Fibroblast of upper back skin (primary cell): ENCODE measurements at places on chromosomes 5 and 9.

DNA sequence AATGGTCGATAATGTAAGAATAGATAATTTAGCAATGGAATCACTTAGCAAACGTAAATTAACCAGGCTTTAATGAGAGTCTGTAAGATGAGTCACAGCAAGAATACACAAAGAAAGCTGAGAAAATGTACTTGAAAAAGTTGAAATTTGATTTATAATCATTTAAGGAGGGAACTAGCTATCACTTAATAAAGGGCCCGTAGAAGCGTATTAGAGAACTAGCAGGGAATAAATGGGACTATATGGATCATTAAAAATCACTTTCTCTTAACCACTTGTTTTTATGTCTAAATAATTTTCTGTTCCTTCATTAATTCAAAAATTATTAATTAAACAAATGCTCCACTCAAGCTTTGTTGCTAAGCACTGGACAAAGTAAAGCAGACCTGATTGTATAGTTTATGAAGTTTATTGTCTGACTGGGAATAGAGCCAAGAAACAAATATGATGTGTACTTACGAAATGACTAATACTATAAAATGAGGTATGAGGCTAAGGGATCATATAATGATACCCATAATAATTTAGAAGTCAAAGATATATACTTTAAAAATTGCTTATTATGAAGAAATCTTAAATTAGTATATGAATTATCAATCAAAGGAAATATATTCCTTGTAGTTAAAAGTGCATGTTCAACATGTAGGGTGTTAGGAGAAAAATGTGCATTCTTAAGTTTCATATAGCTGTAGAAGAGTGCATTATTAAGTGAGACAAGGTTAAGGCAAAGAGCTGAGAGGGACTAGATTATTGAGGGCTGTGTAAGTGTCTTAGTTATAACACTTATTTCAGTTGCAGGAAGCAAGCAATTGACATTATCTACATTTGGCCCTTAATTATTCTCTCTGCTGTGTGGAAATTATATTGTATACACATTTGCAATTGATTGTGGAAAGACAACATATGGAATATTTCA, 196.8 kb downstream of the PRDM9 start:
- no peak for DNase-seq

- no peak for DNase-seq
These were observed 10.4 kb downstream of the TRIM14 start for GRCh38 chr9:98108531-98109031.

DNA sequence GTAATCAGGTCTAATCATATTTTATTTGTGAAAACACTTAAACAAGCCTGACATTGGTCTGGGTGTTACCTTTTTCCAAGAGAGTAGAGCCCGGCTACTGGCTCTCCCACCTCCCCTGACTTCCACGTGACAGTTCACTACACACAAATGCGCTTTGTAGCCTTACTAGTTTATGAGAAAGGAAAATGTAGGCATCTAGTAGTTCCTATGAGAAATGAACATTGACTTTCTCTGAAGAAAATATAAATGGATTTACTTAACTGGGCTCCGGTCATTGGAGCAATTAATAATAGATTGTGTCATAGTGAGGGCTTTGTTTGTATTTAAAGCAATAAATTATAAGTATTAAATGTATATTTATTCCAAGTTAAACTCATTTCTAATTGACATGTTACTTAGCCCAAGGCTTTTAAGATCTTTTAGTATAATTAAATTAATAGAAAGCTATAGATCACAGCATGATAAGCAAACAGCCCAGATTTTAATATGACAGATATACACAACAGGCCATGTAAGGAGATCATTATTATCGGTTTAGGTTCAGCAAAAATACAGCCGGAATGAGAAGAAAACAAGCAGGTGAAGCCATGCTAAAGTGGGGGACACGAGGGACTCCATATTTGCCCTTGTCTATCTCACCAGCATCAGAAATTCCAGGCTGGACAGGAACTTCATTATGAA, 756.5 kb upstream of the ADAMTS16 start:
- no peak for DNase-seq

DNA sequence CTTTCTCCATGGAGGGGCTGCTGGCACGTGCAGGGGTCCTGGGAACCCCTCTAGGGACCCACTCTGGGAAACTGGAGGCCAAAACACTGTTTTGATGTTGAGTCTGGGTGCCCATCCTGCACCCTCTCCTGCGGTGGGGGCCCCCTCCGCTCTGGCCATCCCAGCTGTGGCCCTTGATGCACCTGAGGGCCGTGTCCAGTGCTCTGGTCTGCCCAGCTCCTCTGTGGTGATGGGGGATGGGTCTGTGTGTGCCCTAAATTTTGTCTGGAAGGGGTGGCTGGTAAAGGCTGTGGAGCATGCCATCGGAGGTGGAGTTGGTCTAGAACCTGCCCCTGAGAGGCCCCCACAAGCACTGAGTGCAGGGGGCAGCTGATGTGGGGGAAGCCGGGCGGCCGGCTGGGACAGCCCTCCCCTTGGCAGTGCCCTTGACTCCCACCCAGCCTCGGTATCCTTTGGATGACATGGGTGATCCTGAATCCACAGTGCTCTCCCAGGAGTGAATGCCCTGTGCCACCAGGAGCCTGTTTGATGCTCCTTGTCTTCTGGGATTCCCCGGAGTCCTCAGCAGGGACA, 26.3 kb downstream of the AHRR start:
- DNase-seq: no peak

DNA sequence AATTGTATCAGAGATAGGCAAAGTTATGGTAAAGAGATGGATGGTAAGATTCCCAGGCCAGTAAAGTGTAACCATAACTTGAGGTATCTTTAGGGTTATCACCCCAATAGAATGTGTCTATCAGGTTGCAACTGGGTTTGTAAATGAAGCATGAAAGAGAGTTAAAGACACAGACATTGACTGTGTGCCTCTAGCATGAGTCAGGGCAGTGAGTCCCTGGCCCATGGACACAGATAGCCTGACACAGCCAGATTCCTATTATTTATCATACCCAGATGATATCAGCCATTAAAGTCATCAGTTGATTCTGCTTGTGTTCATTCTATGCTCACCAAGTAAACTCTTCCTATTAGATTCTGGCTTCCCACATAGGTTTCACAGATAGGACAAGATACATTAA, 33.5 kb upstream of the SNAPC3 start:
- no peak for DNase-seq

DNA sequence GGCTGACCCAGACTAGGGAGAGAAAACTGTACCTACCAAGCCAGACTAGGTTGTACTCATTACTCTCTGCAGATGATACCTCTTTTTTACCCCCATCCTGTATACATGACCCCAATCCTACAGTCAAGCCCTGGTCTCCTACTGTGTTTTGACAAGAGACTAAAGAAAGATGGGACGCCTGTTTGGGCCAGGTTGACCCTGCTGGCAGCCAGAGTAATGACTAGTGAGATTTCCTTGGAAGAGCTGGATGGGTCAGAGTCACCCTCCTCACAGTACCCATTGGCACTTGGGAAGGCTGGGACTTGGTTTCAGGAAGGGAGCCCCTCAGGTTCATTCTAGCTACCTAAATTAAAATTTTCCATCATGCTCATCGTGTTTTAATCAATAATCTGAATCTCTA, 89.7 kb upstream of the NR4A3 start:
- no peak for DNase-seq

GRCh38 chr9:92648474-92648971, 21.4 kb downstream of the IPPK start:
- no peak for DNase-seq

- no peak for DNase-seq
These were observed 70.1 kb upstream of the NXNL2 start for GRCh38 chr9:88464851-88465250.

- no peak for DNase-seq
These were observed 464 bp downstream of the CEMIP2 start for GRCh38 chr9:71767776-71768321.

GRCh38 chr5:79878721-79879336, 112.2 kb downstream of the MTX3 start:
- DNase-seq: no peak

- peak; percentile 13 for DNase-seq
These were observed 253.8 kb downstream of the CDK5RAP2 start for GRCh38 chr9:120326049-120326693.

GRCh38 chr5:22354956-22355355, 498.2 kb downstream of the CDH12 start:
- no peak for DNase-seq

DNA sequence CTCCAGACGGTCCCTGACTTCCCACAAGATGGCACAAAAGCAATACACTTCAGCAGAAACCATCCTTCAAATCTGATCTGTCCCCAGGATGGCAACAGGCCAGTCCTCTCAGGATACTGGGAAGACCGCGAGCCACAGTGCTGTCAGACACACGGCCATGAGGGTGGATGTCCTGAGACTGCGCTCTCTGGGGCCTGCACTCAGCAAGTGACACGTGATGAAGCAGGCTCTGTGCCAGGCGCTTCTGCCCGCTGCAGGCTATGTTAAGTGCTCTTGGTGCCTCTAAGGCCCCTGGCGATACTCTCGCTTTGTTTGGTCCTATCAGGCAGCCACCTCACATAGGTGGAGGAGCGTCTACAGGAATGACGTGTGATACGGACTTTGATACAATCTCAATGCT, 7.1 kb downstream of the BRD9 start:
- DNase-seq: no peak
